ENCODE measurements at places on chromosomes 3 and 15.

DNA sequence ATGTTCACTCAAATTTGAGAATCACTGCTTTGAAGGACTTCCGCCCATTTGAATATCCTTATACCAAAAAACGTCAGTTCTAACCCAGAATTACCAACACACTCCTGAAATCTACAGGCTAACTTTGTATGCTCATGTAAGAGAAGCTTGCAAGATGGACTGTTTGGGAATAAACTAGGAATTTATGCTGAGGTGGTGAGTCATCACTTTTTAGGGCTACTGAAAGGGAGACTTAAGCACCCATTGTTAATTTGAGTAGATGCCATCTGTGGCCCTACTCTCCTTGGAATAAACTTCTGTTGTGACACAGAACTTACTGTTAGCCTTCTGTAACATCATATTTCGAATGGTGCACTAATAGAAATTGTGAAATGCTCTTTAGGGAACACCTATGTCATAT is 74.6 kb downstream of the FGF12 start:
- no peak for DNase-seq

GRCh38 chr3:152610622-152611021 is 224.3 kb upstream of the P2RY1 start:
- no peak for DNase-seq

DNA sequence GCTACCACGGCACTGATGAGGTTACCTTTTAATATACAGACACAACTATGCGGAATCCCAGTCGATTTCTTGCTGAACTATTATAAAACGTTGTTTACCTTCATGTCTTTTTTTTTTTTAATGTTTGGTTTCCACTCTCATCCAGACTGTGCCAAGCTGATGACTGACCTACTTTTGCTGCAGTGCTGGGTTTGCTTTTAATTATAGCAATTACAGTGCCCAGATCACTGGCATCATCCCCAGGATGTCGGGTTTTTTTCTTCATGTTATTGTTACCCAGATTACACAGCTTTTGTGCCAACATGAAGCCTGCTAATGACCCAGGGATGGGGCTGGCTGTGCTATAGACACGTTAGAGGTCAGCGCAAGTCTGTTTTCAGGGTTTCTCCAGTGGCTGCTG is 294.0 kb upstream of the ATP10A start:
- DNase-seq = no peak

DNA sequence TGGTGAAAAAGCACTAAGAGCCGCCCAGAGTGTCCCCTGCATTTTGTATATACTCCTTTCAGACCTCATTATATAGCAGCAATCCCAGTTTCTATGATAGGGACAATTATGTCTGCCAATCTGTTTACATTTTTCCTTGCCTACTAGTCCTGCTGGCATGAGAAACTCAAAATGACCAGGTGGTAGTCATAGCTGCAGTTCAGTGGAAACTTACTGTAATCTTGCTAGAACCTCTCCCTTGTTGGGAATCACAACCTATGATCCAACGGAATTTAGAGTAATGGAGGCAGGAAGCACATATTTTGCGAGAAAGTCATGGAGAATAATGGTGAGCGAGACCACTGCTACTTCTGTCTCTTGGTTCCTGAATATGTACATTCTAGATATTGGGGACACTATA is 28.6 kb upstream of the MINAR1 start:
- no peak for DNase-seq

GRCh38 chr15:80120636-80121035 is 32.2 kb upstream of the FAH start:
- no peak for DNase-seq

- no peak for DNase-seq
Observed at GRCh38 chr3:93931597-93932229, 42.0 kb downstream of the PROS1 start.

DNA sequence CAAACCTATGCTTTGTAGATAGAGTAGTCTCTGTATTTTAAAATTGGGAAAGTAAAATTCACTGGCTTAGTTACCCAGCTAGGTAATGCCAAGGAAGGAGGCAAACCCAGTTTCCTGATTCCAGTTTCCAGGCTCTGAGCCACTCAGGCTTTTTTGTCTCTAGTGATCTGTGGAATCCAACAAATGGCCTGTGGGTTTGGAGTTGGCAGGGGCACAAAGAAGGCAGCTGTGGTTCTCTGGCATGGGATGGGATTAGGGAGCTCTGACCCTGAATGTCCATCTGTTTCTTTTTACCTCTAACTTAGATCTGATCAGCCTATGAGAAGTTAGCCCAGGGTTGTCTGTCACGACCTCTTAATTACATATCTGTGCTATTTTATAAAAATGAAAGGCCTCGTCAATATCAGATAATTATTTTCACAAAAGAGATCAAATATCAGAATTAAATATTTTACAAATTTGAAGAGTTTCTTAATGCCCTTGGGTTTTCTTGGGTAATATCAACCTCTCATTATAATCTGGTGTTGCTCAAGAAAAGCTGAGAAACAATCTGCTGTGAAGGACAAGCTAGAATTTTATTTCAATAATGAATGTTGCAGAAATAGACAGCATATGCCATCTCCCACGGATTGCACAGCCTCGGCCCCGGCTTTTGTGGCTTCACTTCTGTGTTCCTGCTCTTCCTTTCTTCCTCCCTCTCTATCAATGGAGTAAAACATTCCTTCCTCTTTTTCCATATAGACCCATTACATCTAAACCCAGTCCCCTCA is 63.7 kb upstream of the DAZL start:
- no peak for DNase-seq

GRCh38 chr3:24278543-24278942 is 216.1 kb downstream of the THRB start:
- DNase-seq = no peak
